Hematopoietic multipotent progenitor cell (in vitro differentiated cells): ENCODE measurements at places on chromosomes 7 and 10.
A peak's percentile ranks its signal among the peaks of the same experiment; 100 is the strongest.

DNA sequence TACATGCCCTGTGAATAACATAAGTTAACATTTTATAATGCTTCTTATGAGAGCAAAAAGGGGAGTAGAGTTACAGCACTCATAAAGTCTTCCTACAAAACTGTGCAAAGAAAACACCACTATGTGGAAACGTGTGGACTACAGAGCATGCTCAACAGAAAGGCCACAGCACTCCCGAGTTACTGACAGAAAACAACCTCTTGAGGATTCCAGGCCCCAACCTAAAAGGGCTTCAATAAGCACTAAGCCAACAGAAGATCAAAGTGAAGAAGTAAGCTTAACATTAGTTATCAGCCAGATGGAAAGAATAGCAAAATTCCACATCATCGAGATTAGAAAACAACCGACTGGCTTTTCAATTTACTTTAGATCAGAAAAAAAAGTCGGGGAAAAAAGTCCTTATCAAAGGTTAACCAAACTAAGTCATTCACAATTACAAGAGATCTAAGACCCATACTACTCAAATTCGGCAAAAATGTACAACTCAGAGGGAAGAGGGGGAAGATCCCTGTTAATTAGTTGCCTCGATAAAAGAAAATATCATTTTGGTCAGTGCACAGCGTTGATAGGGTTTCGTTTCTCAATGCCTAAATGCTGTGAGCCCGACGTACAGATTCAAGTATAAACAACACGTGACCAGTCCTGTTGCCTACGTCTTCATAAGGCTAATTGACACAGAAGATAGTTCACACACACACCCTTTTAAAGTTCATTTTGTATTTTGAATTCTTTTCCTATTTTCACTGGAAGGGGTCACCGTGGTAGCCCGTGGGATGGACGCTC is 1.4 kb downstream of the KBTBD2 start:
- DNase-seq: peak; percentile 70

DNA sequence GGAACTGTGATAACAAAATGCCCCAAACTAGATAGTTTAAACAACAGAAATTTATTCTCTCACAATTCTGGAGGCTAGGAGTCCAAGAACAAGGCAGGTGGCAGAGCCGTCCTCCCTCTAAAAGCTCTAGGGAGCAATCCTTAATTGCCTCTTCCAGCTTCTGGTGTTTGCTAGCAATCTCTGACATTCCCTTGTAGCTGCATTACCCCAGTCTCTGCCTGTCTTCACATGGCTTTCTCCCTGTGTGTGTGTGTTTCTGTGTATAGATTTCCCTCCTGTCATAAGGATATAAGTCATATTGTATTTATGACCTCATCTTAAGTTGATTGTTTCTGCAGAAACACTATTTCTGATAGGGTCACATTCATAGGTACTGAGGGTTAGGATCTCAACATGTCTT is 177.5 kb downstream of the WNT2 start:
- DNase-seq: no peak

DNA sequence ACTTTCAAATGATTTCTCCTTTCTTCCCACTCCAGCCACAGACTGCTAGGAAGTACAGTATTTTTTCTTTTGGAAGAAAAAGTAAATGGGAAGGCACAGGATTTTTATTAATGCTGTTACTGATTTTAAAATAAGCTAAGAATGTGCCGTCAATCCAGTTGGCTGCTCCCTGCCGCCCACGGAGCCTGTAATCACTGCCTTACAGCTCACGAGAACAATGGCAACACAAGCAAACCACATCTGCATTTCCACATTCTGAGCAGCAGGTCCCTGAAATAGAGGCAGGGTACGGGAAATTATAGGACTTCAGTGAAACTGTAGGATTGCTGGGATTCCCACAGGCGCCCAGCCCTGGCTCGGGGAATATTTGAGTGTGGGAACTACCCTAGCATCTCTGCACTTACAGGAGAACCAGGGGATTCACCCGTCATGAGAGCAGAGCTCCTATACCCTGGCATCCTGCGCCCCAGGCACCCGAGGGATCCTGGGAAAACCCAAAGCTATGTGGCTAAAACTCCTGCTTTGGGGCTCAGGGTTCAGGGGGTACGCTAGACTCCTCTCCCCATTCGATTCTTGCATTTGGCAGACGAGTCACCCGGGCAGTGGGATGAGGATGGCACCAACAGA is 72.9 kb upstream of the TNS3 start:
- DNase-seq: no peak

GRCh38 chr10:89355394-89355931 is 22.4 kb upstream of the IFIT1B start:
- DNase-seq: no peak

- no peak for DNase-seq
Observed at GRCh38 chr7:69922026-69922803, 323.9 kb downstream of the AUTS2 start.
